Activated CD8-positive, alpha-beta T cell treated with anti-CD3 and anti-CD28 coated beads, Interleukin-2, amount 10 ng/mL, durations not matched to agents 7 days and 5 days (primary cell): ENCODE measurements at places on chromosomes 6 and 20. TPM values are rescaled to one million over a fixed set of nuclear protein-coding genes. Genes with fewer than 3 reads are reported as not detected.

- DNase-seq, result no peak
Observed at GRCh38 chr6:11598687-11599086, 61.1 kb downstream of the TMEM170B start.

- DNase-seq, result no peak
Observed at GRCh38 chr6:105814745-105815536, 271.2 kb upstream of the PRDM1 start.

- no peak for DNase-seq
Observed at GRCh38 chr6:85081102-85081501, 316.7 kb upstream of the TBX18 start.

DNA sequence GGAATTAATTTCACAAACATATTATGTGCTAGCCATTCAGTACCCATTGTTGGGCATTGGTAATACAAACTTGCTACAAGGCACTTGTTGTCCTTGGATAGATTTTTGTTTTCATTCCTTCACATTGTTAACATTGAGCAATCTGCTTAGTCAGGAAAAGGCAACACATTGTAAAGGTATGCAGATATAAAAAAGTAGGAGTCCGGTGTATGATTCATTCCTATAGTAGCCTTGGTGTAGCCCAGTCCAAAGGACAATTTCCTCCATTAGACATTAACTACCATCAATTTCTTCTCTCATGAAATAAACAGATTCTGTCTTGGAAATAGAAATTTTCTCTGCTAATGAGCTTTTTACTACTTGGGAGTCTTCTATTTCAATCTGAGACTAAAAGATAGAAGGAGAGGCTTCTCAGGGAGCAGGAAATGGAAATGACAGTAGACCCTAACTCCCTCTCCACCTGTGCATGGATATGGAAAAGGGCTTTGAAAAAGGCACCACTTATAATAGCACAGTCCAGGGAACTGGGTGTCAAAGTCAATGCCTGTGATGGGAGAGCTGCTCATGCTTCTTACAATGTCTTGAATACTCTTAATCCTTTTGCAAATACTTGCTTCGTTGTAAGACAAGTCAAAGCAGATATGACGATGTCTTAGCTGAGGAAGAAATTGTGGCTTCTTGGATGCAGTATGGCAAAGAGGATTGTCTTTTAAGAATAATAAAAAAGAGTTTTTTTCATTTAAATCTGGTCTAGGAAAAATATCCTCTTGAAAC lies 369.4 kb upstream of the CITED2 start:
- no peak for DNase-seq

DNA sequence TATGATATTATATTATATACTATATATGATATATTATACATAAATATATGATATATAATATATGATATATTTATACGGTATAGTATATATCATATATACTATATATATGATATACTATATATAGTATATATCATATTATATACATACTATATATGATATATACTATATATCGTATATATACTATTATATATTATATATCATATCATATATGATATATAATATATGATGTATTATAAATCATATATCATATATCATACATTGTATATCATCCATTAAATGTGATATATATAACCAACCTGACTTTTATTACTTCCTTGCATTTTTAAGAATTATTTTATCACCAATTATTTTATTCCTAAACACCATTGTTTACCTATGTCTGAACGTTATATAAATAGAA lies 146.6 kb upstream of the PRSS16 start:
- DNase-seq, result no peak

DNA sequence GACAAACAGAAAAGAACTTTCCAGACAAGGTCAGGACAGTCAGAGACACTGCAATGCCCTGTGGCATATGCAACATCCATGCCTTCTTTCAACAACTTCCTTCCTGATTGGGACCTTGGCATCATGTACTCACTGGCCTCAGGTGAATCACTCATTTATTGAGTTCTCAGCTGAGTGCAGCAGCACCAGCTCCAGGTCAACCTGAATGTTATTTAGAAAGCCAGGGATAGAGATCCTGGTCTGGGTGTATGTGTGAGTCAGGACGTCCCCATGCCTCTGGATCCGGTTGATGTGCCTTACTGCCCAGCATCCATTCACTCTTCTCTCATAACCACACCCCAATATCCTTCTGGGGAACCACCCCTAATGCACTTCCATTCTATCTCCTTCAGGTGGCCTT lies 54.4 kb downstream of the SNRNP48 start:
- DNase-seq, result no peak

GRCh38 chr20:3407040-3407770 lies at the start of gene DNAAF9:
Gene DNAAF9 (minus strand): TSS chr20:3407669. CDS start chr20:3407557, 112 bp downstream.
- peak; percentile 67 for DNase-seq

DNA sequence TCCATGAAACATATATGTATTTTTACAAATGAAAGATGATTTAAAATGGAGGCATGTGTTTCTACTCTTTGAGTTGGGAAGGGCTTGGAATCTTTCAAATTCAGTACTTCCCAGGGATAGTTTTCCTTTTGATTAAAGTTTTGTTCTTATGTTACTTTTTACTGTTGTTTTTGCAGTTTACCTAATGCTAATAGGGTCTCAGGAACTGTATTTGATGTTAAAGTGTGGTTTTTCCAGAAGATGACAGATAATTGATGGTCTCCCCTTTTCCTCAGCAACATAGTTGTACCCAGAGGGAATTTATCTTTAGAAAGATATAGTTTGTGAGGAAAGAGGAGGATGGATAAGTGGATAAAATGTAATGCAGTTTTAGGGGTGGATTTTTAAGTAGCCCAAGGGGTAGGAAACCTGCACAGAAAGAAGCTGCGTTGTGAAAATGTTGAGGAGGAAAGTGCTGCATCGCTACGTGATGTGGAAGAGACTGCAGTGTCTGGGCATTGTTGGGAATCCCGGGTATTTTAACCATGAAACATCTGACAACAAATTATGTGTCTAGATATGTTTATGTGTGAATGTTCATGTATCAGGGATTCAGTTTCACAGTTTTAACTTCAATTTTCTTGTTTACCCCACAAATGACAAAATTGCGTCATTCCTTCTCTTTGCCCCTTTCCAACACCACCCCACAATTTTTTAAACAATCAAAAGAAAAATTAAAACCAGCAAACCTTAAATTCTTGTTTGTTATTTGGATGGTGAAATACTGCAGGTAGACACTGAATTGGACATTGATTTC lies 42.3 kb downstream of the GNAS start:
- DNase-seq, result no peak

DNA sequence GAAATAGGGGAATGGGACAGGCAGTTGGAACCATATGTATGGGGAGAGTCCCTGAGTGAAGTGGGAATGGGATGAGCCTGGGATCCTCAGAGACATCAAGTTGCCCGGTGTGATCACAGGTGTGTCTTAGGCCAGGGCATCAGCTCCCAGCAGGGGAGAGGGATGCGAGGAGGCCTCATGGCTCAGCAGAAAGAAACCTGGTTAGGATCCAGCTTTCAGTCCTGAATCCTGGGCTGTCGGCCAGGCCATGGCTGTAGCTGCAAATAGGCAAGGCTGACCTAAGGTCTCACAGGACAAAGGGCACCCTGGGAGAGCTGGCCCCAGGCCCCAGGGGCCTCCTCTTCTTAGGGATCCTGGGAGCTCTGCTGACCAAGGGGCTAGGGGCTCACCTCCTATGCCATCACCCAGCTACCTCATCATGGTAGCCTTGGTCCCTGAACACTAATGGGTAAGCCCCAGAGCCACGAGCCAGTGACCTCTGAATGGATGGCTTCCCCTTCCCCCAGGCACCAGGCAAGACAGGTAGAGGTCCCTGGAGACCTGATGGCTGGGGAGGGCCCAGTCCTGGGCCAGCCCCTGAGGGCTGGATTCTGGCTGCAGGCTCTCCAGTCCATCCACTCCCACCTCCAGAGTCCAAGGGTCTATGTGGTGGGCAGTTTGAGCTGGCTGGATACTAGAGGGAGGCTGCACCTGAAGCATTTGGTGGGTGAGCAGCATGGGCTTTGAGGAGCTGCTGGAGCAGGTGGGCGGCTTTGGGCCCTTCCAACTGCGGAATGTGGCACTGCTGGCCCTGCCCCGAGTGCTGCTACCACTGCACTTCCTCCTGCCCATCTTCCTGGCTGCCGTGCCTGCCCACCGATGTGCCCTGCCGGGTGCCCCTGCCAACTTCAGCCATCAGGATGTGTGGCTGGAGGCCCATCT lies at the start of gene SLC22A7:
SLC22A7 (plus strand) TSS at position 617 of the 921 bp plus-strand sequence; CDS start at position 716, 99 bp downstream.
- no peak for DNase-seq

DNA sequence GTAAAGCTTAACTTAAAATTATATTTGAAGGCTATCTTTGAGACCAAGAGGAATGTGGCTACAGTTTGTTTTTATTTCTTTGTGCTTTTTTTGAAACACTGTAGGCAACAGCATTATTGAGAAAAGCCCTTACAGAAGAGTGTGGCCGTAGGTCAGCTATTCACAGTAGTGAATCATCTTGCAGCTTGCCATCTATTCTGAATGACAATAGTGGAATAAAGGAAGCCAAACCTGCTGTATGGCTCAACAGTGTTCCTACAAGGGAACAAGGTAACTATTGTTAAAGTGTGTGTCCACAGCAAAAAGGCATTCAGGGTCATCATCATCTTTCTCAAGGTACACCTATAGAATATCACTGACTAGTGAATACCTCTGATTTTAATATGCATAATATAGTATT lies 88.5 kb downstream of the KIZ start:
- no peak for DNase-seq

DNA sequence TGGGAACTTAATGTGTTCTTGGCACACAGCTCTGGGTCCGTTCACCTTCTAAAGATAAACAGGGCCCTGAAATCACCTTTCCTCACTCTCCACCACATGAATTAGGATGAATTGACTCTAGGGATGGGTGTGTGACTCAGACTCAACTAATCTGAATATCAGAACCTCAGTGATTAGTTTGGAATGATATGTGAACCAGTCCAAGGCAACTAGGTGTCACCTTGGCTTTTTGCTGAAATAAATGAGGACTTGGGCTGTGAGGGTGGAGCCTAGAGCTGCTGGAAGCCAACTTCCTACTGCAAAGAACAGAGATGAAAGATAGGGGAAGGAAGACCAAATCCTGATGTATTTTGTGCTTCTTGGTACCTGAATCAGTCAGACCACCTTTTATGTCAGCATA lies 132.0 kb upstream of the RNF24 start:
- DNase-seq, result no peak

DNA sequence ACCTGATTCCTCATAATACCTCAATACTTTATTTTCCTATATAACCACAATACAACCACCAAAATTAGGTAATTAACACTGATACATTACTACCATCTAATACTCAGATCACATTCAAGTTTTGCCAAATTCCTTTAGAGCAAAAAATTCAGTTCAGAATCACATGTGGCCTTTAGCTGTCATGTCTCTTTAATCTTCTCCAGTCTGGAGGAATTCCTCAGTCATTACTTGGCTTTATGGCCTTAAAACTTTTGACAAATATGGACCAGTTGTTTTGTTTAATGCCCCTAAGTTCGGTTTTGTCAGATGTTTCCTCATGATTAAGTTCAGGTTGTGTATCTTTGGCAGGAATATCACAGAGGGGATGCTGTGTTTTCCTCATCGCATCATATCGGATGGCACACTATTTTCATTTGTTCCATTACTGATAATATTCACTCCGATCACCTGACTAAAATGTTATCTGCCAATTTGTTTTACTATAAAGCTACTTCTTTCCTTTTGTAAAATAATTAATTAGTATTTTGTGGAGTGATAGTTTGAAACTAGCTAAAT lies 51.2 kb upstream of the AKIRIN2 start:
- no peak for DNase-seq

DNA sequence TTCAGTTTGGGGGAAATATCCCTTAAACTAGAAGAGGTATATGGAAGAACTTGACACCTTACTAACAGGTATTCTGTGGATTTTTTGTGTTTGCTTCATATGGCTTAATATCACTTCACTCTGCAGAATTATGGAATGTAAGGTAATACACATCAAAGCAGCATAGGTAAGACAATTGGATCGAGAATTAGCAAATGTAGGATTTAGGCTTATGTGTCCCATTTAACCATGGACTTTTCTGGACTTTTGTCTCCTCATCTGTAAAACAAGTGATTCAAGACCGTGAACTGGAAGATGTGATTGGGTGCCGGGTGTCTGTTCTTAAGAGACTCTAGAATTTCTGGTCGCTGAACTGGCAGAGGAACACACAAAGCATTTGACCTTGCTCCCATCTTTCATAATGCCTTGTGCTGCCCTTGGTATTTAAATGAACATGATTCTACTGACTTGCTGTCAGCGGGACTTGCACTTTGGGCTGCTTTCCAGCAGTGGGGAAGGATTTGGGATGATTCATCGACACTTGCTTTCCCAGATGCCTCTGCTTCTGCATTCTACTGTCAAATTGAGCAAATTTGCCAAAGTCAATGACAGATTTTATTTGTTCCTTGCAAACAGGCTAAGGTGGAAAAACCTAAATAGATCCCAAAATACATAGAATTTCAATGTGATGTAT lies 199.8 kb downstream of the PLCB1 start:
- DNase-seq, result no peak

GRCh38 chr20:62929051-62929538 lies 2.8 kb upstream of the DIDO1 start:
- DNase-seq, result peak; percentile 64

DNA sequence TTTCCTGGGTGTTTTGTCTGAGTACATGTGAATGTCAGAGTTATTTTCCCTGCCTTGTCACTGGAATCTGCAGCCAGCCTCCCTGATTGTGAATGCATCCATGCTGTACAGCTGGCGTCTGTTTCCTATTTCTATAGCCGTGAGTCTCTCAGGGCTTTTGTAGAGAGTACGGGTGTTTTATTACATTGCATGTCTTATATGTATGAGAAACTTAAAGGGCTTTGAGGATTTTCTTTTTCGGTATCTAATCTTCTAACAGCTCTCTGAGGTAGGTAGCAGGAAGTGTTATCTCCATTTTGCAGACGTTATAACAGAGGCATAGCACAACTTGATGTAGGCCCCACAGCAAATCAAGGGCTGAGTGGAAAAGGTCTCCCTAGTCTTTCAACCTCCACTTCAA lies 272.9 kb downstream of the PRL start:
- no peak for DNase-seq

DNA sequence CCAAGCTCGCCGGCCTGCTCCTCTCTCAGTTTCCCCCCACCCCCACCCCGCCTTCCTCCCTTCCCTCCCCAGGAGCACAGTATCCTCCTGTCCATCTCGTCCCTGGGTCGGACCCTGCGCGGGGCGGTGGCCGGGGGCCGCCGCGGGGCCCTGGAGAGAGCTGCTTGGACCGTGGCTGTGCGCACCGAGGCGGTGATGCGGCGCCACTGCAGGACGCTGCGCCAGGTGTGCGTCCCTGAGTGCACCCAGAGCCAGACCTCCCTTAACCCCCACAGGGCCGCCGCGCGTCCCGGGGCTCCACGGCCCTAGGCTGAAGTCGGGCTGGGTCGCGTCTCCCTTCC lies 2.2 kb downstream of the C20orf204 start:
- peak; percentile 47 for DNase-seq

The RPP21 gene
- 37.3 TPM for total RNA-seq

The PTPRT gene
- total RNA-seq, result not detected

The NDUFAF5 gene
- total RNA-seq, result 26.3 TPM

The POU5F1 gene
- total RNA-seq, result not detected

The ENPP5 gene
- not detected for total RNA-seq
